Activated CD4-positive, alpha-beta T cell treated with anti-CD3 and anti-CD28 coated beads, Interleukin-2, Interleukin-6, amounts not matched to agents 100 ng/mL and 50 ng/mL, durations not matched to agents 16 hours and 8 hours (primary cell): ENCODE measurements at places on chromosomes 7 and 10.
A peak's percentile ranks its signal among the peaks of the same experiment; 100 is the strongest.

DNA sequence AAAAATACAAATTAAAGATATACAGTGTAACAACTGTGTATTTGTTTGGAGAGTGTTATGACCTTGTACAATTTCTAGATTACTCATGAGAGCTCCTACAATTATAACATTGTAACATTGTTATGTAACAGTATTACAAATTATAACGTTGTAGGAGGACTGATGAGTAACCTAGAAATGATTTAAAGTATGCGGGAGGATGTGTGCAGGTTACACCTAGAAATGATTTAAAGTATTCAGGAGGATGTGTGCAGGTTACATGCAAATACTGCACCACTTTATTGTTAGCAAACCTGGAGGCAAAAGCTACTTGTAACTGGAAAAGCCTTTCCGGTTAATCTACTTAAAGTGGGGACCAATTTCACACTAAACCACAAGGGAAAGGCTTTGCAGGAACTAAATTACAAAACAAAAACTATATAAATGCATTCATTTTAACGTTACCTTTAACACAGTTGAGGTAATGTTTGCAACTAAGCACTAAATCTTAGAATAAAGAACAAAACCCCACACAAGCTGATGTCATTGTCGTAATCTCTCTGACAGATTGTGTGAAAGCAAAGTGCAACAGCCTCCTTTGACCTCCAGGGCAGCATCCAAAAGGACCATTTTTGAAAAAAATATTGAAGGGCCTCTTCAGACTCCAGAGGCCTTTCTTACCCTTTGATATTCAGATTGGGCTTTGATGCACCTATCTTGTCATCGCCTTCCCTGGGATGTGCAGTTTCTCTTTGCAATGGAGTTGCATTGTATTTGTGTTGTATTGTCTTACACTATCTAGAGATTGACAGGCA lies 522.1 kb upstream of the FOXK1 start:
- DNase-seq, result no peak

DNA sequence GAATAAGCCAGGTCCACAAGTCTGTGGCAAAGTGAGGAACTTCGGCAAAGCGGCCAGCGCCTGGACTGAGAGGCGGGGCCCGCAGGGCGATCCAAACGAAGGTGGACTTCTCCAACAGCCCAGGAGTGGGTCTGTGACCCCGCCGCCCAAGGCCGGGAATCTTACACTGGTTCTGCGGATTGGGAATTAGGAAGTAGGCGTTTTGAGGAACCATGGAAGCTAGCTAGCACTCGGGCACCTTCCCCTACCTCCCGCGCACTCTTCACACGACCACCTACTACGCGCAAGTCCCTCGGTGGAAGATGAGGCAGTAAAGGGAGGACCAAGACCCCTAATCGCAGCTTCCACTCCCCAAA lies 570 bp upstream of the ARF5 start:
- DNase-seq, result no peak

GRCh38 chr7:45716380-45717203 lies 142.4 kb downstream of the ADCY1 start:
- DNase-seq, result no peak

- DNase-seq, result no peak
These were observed 57.2 kb downstream of the CALML3 start for GRCh38 chr10:5581670-5582566.

GRCh38 chr10:128489324-128490247 lies 363.4 kb upstream of the MKI67 start:
- no peak for DNase-seq

DNA sequence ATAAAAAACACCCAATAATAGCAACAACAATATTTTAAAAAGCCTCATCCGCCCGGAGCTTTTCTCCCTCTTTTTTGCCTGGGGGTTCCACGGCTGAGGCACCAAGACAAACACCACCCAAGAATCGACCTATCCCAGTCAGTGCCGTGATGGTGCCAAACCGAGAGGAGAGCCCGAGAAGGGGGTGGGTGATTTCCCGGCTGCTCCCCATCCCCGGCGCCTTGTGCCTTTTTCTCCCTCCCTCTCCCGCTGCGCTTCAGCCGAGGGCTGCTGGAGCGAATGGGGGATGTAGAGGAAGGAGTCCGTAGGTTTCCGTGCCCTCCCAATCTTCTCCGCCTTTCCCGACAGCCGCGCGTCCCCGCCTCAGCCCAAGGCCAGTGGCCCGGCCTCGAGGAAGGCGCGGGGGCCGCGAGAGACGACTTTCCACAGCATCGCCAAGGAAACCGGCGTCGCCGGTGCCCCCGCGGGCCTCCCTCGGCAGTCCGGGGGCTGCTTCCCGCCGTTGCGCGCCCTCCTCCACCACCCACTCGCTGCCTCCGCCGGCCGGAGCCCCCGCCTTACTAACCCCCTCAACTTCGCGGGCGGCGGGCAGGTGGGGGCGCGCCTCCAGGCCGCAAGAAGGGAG lies 1.3 kb downstream of the EGR2 start:
- no peak for DNase-seq

DNA sequence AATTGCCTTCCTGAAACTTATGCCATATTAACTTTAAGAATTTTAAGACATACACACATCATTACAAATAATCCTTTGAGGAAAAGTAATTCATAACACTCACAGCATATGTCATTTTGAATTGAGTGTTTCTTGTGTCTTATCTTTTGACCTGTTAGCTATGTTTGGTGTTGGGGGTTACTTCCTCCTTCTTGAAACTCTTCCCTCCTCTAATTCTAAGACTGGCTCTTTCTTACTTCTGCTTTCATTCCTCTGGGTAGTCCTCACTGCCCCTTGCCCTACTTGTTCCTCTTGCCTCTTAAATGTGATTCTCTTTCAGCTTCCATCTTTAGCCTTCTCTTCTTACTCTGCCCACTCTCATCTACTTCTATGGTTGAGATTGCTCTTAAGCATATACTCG lies 28.3 kb upstream of the PIP4K2A start:
- no peak for DNase-seq

- DNase-seq, result no peak
These were observed 19.1 kb upstream of the AKR1B1 start for GRCh38 chr7:134477954-134478353.

DNA sequence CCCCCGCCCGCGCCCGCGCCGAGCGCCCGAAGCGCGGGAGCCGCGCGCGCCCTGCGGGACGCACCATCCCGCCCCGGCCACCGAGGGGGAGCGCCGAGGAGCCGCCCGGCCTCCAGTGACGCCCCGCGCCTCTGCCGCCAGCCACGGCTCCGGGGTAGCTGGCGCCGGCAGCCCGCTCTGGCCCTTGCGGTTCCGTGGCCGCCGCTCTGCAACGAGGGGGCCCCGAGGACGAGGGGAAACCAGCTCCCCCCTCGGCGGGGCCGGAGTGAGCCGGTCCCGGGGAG lies at the start of gene PAXIP1:
Gene PAXIP1, minus strand, starts transcription at position 33 of the 284 bp plus-strand sequence. CDS start 195 bp downstream, outside the sequence.
- DNase-seq, result peak; percentile 67

- DNase-seq, result no peak
These were observed 131.3 kb downstream of the FAM53B start for GRCh38 chr10:124612611-124613498.

- no peak for DNase-seq
These were observed 1.0 kb upstream of the KCP start for GRCh38 chr7:128911423-128912031.

GRCh38 chr10:114303556-114303955 lies 64.5 kb downstream of the VWA2 start:
- DNase-seq, result no peak

DNA sequence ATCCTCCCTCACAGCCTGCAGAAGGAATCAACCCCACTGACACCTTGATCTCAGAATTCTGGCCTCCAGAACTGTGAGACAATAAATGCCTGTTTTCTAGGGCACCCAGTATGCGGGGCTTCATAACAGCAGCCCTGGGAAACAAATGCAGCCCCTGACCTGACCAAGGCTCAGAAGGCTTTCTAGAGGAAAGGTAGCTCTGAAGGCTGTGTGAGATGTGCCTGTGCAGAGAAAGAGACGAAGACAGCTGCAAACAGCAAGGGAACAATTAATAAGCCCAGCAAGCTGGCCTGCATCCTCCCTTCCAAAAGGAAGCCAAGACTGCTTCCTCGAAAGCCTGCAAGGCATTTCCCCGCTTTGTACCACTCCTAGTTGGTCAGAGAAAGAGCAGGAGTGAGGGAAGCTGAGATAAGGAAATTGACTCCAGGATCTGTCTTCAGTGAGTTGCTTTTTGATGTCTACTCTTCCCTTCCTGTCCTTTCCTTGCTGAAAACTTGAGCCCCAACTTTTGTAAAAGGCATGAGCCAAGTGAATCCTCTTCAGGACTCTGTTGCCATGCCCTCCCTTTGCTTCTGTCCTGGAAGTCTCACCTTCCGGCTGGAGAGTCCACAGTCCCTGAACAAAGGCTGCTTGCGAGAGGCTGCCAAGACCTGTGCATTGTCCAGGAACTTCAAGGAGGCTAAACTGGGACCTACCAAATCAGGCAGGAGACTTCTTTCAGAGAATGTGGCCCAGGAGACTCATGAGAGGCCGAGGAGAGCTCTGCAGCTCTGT lies 71.2 kb upstream of the ARID5B start:
- DNase-seq, result no peak

DNA sequence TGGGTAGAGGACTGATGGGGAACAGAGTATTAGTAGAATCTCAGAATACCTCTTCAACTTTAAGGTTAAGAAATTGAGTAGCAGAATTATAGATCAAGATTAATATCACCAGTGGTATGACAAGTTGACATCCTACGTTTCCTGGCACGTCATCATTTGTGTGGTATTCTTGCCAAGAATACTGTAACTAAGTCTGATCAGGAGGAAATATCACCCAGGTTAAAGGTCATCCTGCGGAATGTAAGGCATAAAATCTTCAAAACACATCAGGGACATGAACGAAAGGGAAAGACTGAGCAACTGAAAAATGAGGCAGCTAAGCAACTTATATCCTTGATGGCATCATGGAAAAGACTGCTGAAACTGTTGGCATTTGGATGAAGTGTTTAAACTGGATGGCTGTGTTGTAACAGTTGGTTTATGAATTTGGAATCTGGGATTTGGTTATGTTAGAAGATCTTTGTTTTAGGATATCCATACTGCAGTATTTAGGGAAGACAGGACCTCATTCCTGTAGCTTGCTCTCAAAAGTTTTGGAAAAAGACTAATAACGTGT lies 86.1 kb downstream of the TRIM24 start:
- no peak for DNase-seq
